ENCODE measurements at places on chromosomes 2 and 18.

- no peak for DNase-seq
Observed at GRCh38 chr2:227881866-227882517, 10.6 kb downstream of the DAW1 start.

DNA sequence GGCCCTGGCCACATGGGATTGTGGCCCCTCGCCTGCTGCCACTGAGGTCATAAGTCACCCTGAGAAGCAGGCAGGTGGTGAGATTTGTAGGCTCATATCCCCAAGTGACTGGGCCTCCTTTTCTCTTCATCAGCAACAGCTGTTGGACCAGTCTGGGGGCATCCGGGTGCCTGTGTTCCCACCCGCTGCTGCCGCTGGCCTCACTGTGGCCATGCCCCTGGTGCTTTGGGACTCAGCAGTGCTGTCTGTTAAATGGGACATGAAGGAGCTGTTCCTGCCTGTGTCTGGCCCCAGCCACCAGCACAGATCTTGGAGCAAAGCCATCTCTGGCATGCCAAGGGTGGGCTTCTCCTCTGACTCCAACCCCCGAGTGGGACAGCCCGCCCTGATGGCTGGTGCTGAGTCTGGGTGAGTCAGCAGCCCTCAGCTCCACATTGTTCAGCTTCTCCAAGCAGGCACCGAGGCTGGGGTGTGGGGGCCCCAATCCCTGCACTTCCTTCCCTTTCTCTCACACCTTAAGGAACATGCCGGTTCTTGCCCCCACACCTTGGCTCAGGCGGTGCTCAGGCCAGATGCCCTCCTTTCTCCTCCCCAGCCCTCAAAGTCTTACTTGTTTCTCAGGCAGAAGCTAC, 207.9 kb downstream of the GLI2 start:
- no peak for DNase-seq

GRCh38 chr2:161625314-161625919, 1.2 kb downstream of the SLC4A10 start:
- no peak for DNase-seq

GRCh38 chr2:145687442-145688134, 1167.7 kb upstream of the ZEB2 start:
- DNase-seq = no peak

- no peak for DNase-seq
Observed at GRCh38 chr2:110674620-110675555, 3.0 kb downstream of the BUB1 start.

DNA sequence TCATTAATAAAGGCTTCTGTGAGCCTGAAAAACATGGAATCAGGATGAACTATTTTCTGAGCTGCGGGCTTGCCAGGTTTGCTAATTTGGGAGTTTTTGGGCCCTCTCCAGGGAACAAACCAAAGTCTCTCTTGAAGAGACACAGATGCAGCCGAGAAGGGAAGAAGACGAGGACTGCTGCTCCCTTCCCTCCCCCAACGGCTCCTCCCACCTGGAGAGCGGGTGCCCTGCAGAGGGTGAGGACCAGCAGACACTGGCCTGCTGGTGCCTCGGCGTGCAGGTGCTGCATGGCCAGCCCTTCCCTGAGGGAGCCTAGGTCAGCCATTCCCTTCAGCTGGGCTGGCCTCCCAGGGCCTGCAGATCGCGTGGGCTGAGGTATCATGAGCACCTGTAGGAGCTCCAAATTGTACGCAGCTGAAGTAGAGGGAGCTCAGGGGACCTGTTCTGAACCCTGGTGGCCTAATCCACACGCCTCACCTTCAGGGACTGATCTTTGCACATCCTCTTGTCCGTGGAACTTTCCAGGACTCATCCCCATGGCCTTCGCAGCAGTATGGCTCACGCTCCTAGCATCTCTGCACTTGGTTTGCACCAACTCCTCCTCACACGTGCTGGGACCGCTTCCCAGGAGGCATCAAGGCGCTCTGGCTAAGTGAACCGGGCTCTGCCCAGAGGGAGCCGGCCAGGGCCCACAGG, 19.5 kb downstream of the EMX1 start:
- no peak for DNase-seq

DNA sequence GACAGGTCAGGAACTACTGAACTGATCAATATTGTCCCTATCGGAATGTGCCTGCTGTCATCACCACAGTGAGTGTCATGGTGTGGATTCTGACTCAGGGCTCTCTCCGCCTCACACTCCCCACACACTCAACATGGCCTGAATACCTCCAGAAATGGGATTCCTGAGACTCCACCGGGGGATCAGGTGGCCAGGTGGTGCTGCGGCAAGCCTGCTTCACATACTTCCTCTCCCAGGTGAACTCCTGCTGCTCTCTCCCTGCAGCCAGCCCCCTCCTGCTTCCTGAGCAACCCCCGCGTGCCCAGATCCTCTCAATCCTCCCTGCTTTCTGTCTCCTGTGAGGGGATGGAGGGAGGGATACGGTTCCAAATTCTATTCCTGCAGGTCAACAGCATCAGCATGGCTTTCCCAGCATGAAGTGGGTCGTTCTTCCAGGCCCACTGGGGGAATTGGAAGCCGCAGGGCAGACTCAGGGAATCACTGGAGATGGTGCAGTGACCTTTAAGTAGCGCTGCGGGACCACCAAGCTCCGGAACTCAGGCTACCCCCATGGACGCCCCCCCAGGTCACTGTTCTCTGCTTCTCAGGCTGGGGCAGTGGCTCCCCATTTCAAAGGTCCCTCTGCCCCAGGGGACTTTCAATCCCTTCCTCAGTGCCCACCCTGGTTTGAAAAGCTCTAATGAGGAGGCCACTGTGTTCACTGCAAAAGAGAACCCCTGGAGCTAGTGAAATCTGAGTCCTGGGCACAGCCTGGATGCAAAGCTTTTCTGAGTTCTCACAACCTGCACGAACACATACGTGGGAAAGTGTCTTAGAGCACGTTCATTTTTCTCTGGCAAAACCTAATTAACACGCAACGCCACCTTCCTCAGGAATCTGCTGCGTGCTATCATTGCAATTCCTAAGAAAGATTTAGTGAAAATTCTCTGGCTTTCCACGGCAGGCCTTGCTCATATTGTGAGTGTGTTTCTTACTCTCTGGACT, 168.4 kb downstream of the ZFP36L2 start:
- DNase-seq = no peak

- DNase-seq = no peak
Observed at GRCh38 chr18:25099895-25100294, 252.1 kb downstream of the ZNF521 start.

DNA sequence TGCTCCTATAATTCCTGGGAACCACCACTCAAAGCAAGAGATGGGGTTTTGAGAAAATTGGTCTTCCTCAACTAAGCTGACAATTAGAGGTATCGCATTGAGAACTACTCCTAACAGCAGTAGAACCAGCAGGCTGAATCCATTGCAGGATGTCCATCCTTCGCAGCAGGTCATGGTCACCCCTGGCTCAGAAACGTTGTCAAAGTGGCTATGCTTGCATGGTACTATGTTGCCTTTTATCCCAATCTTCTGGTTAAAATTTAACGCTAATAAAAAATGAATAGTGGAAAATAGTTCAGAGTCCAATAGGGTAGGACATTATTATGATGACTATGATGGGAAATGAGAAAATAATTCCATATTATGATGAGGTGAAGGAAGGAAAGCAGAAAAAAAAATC, at the start of gene TM4SF20:
TM4SF20 (minus strand) TSS at position 212 of the 400 bp plus-strand sequence; CDS start at position 174, 38 bp downstream.
- DNase-seq = no peak

DNA sequence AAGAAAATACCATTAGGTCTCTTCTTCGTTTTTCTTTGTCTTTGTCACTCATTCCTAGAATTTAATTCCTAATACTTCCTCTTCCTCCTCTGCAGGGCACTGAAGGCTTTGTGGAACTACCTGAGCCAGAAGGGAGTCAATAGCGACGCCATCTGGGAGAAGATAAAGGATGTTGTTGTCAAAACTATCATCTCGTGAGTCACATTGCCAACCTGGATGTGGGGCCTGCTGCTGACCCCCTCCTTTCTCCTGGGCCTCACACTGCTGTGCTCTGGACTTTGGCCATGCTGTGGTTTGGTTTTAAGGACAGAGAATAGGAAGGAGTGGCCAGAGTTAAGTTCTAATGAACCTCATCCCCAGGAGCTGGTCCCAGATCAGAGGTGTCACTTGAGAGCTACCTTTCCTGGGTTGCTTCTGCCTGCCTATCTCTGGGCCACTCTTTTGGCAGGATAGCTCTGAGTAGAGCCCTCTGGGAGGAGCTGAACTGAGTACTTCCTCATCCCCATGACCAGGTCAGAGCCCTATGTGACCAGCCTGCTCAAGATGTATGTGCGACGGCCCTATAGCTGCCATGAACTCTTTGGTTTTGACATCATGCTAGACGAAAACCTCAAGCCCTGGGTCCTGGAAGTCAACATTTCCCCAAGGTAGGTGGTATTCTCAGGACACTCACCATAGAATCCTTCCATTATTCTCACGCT, 33.1 kb upstream of the CYP27A1 start:
- DNase-seq = no peak

DNA sequence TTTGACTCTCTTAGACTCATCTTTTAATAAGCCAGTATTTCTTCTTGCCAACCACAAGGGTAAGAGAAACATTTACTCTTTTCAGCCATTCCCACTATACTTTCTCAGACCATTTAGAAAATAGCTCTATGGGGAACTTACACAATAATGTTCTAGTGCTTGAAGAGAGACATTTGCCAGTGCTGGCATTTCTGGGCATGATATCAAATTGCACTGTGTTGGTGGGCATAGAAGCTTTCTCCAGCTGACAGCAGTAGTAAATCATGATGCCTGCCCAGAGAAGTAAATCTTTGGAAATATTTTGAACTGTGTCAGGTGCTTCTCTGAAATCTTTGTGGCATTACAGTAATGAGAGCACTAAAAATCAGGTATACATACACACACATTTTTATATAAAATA, 346.6 kb downstream of the CBLN2 start:
- no peak for DNase-seq

GRCh38 chr2:60216452-60216995, 336.9 kb downstream of the BCL11A start:
- DNase-seq = no peak

GRCh38 chr2:185279999-185280398, 458.6 kb upstream of the FSIP2 start:
- no peak for DNase-seq

DNA sequence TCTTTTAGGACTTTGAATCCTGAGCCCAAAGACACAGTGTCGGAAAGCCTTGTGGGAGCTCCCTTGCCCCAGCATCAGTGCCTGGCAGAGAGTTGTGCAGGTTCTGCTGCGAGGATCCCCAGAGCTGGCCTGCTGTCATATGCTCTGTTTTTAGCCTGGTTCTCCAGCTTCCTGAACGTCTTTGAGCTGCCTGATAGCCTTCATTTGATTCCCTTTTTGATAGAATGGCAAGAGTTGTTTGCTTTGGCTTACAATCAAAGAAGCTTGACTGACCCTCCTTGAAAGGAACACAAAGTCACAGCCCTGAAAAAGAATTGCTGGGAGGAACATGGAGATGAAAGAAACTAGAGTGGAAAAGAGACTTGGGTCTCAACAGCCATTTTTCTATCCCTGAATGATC, 95.4 kb downstream of the C1QL2 start:
- no peak for DNase-seq

DNA sequence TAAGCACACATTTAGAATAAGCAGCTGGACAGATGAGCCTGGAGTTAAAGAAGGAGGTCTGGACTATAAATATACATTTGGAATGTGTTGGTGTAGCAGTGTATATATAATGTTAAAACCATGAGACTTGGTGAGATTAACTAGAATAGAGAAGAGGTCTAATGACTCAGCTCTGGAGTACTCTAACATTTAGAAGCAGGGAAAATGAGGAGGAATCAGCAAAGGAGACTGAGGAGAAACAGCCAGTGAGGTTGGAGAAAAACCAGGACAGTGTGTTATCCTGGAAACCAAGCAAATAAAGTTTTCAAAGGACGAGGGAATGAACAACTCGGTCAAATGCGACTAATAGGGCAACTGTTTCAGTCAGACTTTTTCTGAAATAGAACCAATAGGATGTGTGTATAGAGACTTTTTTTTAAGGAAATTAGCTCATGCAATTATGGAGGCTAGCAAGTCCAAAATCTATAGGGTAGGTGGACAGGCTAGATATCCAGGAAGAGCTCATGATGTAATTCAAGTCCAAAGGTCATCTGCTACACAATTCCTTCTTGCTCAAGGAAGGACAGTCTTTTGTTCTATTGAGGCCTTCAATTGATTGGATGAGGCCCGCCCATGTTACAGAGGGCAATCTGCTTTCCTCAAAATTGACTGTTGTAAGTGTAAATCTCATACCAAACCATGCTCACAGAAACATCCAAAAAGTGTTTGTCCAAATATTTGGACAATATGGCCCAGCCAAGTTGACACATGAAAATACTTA, 10.8 kb upstream of the SESTD1 start:
- DNase-seq = no peak

GRCh38 chr2:67232936-67233335, 164.2 kb upstream of the ETAA1 start:
- DNase-seq = no peak

DNA sequence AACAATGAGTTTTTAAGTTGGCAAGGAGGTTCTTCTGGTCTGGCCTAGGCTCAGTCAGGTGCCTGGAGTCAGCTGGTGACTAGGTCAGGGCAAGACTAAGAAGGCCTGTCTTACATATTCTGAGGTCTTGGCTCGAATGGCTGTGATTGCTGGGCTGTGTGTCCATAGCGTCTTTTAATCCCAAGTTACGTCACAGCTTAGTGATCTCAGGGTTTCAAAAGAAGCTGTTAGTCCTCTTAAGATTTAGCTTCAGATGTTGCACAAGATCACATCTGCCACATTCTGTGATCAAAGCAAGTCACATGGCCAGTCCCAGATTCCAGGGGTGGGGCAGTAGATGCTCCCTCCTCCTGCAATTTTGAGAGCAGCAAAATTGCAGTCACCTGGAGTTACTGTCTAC, 61.3 kb downstream of the PKP4 start:
- no peak for DNase-seq

DNA sequence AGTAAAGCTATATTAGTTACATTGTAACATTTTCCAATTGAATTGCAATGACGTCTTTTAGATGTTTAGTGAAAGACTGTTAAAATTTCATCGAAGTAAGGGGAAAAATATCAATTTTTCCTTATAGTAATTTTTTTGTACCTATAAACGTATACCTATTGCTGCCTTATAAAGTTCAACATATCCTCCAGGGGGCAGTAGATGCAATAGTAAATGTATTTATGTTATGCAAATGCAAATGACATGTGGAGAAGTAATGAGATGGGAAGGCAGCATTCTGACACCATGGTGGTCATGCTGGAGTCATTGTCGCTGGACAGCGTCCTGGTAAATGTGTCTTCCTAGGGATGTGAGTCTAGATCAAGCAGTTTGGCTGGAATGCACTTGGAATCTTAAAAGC, 38.7 kb downstream of the MSTN start:
- DNase-seq = peak; percentile 16

DNA sequence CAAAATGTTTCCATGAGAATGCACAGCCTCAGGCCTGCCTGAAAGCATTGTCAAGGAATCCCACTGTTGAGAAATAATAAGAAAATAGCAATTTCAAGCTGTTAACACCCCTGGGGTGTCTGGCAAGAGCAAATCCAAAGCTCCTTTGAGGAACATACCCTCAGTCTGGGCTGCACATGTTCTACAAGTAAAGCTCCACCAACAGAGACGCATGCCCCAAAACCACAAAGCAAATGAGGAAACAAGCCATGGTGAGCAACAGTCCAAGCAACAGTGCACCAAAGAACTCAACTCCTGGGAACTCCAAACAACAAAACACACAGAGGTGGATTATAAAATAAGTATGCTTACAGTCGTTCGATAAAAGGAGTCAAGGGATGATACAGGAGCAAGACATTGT, 40.3 kb downstream of the CYP27C1 start:
- DNase-seq = no peak

Data from CD8-positive, alpha-beta memory T cell (primary cell).